NCI-H510A (cell line): ENCODE measurements at places on chromosomes 3 and 15.

DNA sequence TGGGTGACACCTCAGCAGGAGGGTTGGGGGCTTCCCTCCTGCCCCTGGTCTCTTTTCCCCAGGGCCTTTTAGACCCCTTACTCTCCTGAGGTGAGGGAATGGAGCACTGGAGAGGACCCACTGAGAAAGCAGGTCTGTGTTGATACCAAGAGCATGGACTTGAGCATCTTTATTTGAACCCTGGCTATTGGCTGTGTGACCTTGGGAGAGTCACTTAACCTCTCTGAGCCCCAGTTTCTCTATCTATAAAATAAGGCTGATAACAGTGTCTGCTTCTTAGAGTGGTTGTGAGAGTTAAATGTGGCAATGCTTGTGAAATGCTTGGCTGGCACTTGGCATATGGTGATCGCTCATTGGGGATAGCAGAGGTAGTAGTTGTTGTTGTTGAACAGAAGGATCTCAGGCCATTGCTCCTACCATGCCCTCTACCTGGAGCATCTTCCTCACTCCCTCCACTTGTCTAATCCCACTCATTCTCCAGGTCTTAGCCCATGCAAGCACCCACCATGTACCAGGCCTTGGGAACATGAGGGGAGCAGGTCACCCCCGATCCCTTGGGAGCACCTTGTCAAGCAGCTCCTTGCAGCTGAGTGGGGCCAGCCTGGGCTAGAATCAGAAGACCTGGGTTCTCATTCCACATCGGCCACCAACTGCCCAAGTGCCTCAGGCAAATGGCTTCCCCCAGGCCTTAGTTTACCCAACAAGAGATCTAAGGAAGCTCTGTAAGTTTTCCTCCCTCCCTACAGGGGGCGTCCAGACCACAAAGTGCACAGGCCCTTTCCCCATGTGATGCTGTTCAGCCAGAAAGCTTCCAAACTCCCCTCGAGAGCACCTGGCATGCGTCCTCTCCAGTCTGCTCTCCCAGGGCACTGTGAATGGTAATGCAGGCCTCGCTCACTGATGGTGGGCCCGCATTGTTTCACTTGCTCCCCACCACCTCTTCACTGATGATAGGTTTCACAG lies 96.7 kb downstream of the LSM3 start:
- no peak for DNase-seq

DNA sequence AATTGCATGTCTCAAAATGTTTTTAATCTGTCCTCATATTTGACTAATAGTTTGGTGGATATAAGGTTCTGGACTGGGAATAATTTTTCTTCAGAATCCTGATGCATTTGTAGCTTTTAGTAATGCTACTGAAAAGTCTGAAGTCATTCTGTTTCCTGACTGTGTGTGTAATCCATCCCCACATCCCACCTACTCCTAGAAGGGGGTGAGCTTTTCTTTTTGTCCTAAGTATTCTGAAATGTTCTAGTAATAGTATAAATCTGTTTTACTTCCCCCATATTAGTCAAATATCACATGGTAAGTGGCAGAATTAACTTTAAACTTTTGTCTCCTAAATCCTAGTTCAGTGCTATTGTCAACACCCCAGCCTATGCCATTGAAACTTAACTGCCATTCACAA lies 162.8 kb downstream of the GREM1 start:
- no peak for DNase-seq

DNA sequence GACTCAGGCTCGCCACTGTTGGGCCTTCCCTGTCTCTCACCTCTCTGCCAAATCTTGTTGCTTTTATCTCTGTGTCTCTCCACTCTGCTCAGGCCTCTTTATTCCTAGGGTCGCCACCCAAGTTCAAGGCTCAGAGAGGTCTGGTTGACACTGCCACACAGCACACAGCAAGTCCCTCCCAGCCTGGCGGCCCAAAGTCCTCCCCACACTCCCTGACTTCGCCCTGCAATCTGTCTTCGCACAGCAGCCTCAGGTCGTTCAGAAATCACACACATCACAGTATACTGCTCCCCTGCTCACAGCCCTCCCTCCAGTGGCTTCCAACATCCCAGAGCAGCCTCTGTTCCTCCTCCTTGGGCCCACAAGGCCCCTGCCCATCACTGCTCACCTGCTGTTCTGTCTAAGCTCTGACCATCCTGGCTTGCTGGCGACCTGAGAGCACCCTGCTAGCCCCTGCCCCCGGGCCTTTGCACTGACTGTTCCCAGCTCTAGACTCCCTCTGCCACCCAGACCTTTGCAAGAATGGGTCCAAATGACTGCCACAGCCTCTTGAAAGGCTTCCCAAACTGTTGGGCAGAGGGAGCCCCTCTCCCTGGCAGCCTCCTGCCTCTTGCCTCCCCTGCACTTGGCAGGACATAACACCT lies 48.4 kb downstream of the MGLL start:
- no peak for DNase-seq

DNA sequence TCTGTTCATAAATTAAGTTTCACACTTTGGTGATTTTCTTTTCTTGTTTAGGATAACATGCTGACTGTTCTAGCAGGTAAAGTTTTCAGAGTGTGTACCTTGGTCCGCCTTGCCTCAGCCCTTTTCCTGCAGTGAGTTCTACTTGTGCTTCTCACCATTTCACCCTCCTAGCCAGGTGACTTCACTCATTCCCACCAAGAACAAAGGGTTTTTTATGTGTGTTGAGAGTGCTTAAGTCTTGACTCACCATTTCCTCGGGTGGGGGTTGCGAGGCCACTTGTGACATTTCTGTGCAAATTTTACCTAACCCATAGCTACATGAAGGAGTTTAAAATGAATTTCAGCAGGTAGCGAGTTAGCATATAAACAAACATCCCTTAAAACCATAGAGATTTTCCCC lies 81.4 kb downstream of the C3orf38 start:
- DNase-seq, result no peak

DNA sequence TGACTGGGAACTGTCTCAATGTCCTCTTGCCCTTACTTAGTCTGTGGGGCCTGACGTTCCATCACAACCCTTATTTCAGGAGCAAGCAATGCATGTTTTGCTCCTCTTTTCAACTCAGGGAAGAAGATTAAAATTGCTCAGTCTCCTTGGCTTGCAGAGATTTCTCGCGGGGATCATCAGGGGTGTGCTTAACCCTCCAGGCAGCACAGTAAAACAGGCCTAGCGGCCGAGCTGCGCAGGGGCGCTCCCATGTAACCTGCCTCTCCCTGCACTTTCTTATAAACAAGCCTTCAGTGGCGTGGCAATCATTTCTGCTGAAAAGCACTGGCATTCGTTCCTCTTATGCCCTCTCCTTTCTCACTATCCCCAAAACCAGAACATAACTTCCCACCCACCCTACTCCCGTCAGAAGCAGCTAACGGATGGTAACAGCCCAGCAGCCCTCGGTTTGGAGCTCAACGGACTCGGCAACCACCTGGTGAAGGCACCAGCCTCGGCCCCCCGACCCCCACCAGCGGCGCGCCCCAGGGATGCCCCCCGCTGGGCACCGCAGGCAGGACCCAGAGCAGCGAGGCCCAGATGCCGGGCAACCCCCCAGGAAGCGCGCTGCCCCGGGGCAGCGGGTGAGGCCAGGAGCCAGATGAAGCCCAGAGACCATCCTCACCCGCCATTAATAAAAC lies 1.1 kb downstream of the MCF2L2 start:
- no peak for DNase-seq

DNA sequence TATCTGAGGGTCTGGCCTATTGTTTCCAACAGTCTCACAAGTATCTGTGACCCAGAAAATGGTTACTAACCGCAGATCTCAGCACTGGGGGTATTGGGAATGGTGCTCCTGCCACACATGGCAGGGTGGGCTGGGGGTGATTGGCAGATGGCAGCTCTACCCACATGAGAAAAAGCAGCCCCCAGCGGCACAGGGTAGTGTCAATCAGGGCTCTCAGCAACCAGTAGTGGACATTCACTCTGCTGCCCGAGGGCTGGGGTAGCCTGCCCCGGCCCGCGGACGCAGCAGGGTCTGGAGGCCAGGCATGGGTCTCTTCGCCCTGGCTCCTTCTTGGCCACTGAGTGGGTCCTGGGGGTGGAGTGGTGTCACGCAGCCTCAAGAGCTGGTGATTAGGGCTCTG lies 8.6 kb downstream of the DNAH1 start:
- no peak for DNase-seq

DNA sequence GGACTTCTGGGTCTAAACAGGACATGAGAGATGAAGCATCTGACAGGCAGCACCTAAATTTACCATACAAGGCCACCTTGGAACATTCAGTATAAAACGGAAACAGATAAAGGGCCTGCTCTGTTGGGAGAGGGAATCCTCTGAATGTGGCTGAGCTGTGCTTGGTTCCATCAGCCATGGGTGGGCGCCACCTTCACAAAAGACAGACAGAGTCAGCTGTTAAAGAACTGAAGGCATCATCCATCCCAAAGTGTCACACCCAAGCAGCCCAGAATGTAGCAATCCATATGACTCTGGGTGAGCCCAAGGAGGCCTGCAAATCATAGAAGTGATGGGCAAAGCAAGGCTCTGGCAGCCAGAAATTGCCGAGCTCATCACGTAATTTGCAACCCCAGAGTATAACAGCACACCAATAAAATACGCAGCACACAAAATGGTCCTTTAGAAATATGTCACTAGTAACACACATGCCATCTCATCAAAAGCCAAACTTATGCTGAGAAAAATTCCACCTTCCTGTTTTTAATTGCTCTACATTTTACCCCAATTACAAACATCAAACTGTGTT lies 24.8 kb upstream of the RBP1 start:
- DNase-seq, result no peak

DNA sequence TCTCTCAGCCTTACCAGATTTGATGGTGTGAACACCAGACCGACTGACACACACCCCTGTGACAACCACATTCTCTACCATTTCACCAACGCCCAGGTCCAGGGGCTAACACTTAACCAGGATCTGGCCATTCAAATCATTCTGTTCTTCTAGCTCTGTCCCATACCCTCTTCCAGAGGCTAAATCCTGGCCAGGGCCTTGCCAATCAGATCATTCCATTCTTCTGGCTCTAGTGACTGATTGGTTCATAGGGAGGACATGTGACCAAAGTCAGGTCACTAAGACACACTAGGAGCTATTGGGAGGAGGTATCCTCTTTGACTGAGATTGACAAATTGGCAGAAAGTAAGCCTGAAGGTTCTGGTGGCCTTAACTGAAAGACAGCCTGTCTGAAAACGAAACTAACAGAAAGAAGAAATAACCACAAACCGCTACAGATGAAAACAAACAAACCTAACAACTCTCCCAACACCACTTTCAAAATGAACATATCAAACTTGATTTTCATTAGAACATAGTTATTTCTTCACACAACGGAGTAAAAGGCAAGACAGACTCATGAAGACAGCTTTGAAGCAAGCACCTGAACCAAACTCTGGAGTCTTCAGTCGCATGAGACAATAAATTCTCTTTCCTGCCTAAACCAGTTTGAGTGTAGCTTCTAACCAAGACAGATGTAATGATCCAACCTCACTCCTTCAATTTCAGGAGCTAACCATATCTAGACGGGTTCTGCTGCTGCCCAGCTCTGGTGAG lies 68.5 kb downstream of the TRANK1 start:
- DNase-seq, result no peak

- no peak for DNase-seq
Observed at GRCh38 chr15:78265137-78265460, 737 bp downstream of the DNAJA4 start.

GRCh38 chr3:136120373-136121348 lies 75.5 kb downstream of the MSL2 start:
- no peak for DNase-seq
